CD4-positive, alpha-beta T cell treated with Interleukin-15 for 1 hour (primary cell): ENCODE measurements at places on chromosomes 6 and 20.

DNA sequence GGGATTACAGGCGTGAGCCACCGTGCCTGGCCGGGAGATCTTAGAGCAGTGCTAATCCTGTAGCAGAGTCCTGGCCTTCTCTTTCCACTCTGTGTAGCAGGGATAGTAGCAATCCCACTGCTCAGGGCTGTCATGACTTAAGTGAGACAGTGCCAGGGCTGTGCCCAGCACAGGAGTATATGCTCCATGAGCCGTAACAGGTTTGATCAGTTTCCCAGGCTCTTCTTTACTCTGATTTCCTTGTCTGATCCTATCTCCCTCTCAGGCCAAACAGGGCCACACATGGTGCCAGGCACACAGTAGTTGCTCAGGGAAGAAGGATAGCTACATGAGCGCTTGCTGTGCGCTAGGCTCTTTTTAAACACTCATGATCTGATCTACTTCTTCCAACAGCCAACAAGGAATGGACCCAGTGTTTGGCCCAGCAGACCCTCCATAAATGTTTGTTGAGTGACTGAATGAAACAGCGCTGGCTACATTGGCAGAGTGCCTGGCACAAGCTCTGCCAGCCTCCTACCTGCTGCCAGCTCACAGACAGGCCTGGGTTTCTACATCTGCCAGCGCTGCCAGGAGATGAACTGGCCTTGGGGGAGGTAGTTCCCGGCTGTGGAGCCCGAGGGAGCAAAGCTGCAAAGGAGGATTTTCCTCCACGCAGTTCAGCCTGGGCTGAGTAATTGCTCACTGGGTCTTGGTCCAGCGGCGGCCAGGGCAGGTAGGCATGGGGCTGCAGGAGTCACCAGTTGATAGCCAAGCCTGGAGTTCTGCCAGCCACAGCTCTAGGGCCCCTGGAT is 36.9 kb downstream of the SNAI1 start:
- DNase-seq: no peak

GRCh38 chr6:15280028-15280427 is 34.2 kb downstream of the JARID2 start:
- DNase-seq: no peak

DNA sequence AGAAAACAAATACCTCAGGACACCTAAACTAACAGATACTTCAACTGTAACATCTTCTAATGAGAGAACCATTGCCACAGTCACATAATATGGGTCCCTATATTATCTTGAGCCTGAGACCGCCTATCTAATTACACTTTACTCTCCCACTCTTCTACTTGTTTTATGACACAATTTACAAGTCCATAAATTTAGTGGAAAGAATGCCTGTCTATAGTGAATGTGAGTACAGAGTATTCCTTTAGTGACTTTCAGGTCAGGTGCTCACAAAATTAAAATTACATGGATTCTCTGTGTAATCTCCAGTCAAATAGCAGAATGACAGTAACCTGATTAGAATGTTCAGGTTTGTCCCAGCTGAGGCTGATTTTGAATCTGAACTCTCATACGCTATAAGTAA is 624.1 kb downstream of the PKHD1 start:
- no peak for DNase-seq

- DNase-seq: no peak
These were observed 524.3 kb downstream of the EYS start for GRCh38 chr6:65182681-65183080.

DNA sequence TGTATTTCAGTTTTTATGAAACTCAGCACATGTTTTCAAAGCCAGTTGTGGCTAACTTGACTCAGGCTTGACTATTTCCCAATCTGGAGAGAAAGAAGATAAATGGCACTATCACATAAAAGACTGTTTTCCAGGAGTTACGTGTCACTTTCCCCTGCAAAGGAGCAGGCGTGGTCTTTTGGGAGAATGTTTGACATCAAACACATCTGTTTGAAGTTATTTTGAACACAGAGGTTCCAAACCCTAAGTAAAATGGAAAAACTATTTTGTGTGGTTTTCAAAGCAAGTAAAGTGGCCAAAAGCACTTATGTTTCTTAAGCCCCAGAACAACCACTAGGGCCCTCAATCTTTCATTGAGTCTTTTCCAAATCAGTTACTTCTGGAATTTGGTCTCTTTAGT is 89.7 kb downstream of the FOXF2 start:
- no peak for DNase-seq

- no peak for DNase-seq
These were observed 574.3 kb downstream of the COL12A1 start for GRCh38 chr6:74631564-74631963.

GRCh38 chr6:75499640-75500039 is 6.0 kb upstream of the FILIP1 start:
- DNase-seq: no peak

DNA sequence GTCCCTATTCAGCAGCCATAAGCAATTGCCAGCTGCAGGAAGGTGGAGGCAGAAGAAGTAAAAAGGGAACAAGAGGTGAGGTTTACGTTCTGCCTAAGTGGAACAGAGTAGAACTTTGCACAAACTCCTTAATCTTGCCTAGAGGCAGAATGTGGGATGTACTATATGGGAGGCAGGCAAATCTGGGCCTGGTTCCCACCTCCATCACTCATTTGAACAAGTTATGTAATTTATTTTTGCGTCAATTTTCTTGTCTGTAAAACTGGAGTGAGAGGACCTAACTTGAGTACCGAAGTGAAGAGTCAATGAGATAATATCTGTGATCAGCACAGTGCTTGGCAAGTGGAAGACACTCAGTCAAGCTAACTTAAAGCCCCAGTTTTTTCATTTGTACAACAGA is 2.0 kb upstream of the TPBG start:
- DNase-seq: no peak

DNA sequence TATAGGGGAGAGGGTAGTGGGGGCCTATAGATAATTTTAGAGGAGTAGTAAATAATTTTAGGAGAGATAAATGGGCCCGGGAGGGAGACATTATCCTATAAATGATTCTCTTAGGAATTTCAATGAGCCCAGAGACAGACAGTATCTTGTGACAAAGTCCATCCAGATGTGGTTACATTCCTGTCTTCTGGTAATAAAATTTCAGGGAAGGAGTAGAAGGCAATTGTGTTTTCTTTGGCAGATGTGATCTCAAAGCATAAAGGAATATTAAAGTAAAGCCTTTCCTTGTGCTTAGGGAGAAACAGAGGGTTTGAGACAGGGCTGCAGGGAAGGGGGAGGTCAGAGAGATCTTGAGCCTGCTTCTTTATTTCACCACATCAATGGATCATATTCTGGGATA is 979.8 kb upstream of the GJE1 start:
- no peak for DNase-seq

DNA sequence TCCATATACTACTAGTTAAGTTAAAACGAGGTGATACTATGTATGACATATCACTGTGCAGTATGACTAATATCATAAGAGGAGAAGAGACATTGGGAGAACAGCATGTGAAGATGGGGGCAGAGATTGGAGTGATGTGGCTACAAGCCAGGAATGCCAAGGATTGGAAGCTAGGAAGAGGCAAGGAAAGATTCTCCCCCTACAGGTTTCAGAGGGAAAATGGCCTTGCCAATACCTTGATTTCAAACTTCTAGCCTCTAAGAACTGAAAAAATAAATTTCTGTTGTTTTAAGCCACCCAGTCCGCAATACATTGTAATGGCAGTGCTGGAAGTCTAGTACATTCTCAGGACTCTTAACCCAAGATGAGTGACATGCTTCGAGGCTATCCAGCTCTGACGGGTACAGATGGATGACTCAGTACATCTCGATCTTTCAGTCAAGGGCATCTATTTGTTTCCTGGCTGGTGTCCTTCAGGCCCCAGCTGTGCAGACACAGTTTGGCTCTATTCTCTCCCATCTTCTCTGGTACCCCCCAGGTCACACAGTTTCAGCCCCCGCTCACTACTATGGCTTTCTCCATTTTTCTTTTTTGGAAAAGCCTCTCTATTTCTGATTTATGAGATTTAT is 55.5 kb upstream of the THEMIS start:
- no peak for DNase-seq

DNA sequence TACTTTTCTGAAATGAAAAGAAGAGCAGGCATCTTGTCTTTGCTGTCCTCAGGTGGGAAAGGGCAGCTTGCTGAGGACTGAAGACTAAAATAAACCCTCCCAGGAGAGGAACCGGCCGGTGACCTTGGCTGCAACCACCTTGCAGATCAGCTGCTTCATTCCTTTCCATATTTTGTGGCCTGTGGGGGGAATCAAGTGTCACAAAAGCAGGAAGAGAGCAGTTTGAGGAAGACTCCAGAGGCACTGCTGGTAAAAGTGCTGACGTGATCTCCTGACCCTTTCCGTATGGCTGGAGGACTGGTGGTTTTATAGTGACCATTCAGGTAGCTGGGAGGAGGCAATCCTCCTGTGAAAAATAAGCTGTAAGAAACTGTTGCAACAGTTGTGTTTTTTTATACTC is 157.0 kb downstream of the PLCB4 start:
- no peak for DNase-seq

DNA sequence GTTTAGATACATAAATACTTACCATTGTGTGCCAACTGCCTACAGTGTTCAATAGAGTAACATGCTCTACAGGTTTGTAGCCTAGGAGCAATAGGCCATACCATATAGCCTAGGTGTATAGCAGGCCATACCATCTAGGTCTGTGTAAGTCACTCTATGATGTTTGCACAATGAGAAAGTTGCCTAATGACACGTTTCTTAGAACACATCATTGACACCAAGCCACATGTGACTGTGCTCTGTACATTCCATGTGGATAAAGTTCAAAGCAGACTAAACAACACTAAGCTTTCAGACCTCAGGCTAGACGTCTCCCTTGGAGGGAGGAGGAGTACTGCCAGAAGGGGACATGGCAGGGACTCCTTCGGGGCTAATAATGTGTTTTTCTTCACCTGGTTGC is 93.6 kb downstream of the KIF16B start:
- DNase-seq: no peak

- DNase-seq: no peak
These were observed 423 bp downstream of the PACRG start for GRCh38 chr6:162728197-162728596.

GRCh38 chr6:44224965-44225305 is 1.5 kb downstream of the SLC29A1 start:
- no peak for DNase-seq

DNA sequence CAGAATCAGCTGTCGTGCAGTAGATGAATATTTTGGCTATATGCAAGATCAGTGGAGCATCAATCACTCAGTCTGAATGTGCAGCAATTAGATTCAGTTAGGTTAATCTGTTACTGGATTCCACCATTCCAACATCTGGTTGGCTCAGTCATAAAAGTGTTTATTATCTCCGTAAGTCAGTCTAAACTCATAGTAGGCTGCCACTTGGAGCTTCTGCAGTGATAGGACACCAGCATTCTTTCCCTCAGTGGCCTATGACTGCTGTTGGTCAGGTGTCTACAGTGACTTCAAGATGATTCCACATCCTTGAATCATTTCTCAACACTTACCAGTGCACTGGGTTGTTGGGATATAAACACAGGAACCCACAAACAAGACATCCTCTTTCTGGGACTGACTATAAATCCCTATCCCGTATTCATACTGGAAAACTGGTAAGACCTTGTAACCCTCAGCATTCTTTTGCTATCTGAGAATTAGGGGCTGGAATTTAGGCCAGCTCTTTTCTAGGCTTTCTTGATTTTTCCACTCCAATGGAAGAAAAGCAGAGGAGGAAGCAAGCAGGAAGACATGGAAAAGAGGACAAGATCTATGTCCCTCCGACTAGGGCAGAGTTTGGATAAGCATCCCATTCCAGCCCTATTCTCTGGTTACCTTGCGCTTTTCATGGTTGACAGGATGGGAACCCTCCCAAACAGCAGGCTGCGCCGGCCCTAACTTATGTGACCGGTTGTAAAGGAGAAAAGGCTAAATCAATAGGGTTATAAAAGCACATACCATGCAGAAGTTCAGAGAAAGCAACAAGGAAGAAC is 919.6 kb downstream of the KIF16B start:
- no peak for DNase-seq

- DNase-seq: no peak
These were observed 763 bp downstream of the BHLHE23 start for GRCh38 chr20:63005862-63006539.

DNA sequence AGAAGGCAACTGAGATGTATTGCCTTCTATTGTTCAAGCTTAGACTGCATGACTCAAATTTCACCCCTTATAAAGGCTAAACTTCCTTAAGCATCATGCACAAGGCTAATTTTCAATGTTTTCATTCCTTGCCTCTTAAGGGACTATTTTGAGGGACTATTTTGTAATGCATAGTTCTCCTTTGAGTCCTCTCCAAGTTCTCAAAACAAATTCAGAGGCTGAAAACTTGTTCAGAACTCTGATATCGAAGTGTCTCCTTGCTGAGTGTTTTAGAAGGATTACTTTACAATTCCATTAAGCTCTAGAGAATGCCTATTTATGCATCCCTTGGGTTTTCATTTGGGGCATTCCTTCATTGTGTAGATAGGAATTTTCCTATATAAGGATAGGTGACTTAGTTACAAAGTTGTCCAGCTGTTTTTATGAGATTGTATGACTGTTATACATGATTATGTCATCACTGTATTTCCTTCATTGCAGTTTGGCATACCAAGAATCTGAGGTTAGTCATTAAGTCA is 41.7 kb downstream of the COL19A1 start:
- DNase-seq: no peak

- no peak for DNase-seq
These were observed 21.6 kb downstream of the HMGN3 start for GRCh38 chr6:79212859-79213258.

DNA sequence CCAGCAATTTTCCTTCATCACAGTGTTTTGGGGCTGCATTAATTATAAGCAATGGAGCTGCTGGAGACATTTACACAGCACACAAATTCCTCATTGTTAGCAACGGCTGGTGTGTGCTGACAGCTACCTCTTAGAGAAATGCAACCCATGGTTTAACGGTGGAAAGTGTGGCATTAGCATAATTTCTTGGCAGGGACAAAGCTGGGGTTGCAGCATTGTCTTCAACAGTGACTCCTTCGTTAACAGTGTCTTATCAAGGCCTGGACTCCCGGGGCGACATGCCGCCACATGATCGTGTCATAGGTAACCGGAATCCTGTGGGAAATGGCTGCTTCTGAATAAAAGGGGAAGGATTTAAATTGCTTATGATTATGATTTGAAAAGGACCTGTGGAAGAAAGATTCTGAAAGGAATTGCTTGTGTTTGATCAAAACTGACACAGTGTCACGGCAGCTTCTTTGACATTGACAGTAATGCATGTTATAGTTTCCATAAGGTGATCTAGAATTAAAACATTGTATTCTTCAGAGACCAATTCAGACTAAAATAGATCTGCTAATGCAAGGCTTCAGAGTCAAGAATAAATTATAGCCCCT is 128.0 kb downstream of the UST start:
- no peak for DNase-seq

GRCh38 chr6:28543651-28544610 is 18.2 kb downstream of the GPX5 start:
- no peak for DNase-seq

GRCh38 chr6:97293198-97293696 is 10.2 kb upstream of the MMS22L start:
- no peak for DNase-seq

DNA sequence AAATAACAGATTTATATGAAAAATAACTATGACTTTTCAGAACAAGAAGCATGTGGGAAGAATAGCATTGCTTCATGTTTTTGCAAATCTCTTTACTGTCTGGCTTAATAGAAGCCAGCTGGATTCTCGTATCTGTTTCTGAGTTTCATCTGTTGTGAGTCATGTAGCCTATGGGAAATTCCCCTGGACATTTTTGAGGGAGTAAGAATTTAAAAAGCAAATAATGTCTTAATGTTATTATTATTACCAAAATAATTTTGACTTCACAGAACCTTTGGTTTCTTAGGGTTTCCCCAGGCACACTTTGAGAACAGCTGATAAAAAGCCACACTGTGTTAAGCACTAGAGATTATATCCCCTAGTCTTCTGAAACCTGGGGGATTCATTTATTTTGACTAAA is 75.8 kb downstream of the SYCP2L start:
- no peak for DNase-seq
